ENCODE measurements at places on chromosomes 12 and 14. TPM values are rescaled to one million over a fixed set of nuclear protein-coding genes. Genes with fewer than 3 reads are reported as not detected.
A peak's percentile ranks its signal among the peaks of the same experiment; 100 is the strongest.

GRCh38 chr12:119730381-119730780, 62.4 kb downstream of the PRKAB1 start:
- no peak for DNase-seq

DNA sequence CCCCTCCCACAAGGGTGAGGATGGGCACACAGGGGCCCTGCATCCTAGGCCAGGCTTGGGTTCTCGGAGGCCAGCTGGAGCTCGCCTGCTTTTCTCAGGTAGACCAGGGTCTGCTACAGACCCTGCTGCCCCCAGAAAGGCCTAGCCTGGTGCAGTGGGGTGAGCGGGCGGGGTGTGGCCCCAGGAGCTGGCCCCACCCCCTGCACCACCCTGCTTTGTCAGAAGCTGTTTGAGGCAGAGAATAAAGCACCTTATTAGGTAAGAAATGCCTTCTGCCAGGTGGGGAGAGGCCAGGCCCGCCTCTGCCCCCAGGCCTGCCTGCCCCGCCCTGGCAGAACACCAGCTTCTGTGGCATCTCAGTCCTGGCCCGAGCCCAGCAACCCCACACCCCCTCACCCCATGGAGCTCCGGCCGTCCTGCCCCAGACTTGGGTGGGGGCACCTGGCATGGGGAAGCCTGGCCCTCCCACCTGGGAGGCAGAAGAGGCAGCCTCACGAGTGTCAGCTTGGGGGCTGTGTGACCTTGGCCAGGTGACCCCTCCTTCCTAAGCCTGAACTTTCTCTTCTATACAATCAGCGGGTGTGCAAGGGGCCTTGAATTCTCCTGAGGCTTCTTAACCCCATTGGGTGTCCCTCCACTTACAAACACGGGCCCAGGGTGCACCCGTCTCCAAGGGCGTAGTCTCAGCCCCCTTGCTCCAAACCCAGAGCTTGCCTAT, 43.2 kb downstream of the KRT80 start:
- DNase-seq = peak; percentile 65

DNA sequence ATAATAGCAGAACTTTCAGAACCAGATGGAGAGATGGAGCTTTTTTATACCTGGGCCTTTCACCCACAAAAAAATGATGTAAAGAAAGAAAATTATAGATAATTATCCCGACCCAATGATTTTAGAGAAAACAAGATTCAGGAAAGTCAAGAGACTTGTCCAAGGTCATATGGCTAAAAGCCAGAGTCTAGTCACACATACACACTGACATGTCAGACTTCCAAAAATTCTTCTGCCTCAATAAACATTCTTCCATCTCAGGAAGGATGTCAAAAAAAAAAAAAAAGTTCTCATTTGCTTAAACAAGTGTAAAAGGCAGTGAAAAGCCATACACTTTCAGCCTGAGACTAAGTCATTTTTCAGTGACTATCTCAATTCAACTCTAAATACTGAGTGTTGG, 116.0 kb downstream of the PRICKLE1 start:
- no peak for DNase-seq

- no peak for DNase-seq
These were observed 107.7 kb upstream of the CAND1 start for GRCh38 chr12:67161322-67161918.

DNA sequence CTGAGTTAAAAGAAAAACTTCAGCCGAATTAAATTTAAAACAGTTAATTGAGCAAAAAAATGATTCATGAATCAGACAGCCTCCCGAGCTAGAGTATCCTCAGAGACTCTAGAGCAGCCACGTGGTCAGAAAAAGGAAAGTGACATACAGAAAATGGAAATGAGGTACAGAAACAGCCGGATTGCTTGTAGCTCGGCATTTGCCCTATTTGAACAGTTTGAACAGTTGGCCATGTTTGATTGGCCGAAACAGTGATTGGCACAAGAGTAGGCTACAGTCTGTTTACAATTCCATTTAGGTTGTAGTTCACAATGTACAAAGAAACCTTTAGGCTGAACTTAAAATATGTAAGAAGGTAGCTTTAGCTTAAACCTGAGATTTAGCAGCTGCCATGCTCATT, 12.9 kb upstream of the OXA1L start:
- DNase-seq = no peak

DNA sequence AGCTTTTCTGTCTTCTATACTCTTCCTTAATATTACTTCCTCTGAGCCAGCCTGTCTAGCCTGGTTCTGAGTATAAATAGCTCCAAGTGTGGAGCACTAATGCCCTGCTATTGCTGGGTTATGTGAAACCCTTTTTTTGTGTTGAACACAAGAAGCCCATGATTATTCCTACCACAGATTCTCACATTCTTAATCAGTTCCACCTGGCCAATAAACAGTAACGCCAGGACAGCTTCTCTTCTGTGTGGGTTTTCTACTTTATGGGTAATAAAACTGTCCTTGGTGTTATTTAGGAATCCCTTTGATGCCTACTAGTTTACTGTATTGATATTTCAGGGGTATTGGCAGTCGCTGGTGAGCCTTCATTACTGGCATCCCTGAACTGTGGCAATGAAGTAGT, 48.9 kb upstream of the LRIG3 start:
- DNase-seq = no peak

DNA sequence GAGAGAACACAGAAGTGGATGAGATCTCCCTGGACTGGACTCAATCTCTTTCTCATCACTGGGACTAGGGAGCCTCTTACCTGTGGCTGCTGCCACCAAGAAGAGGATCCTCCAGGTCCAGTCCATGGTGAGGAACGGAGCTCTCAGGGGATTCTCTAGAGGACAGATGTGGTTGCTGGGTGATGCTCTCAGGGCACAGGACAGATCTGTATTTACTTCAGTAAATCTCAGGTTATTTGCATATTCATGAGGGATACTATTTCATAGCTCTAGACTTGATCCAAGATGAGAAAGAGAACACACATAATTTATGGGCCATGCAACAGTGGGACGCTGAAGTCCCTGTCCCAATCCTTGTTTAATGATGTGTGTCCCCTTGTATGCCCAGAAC, 460.5 kb downstream of the TMEM121 start:
- DNase-seq = no peak

DNA sequence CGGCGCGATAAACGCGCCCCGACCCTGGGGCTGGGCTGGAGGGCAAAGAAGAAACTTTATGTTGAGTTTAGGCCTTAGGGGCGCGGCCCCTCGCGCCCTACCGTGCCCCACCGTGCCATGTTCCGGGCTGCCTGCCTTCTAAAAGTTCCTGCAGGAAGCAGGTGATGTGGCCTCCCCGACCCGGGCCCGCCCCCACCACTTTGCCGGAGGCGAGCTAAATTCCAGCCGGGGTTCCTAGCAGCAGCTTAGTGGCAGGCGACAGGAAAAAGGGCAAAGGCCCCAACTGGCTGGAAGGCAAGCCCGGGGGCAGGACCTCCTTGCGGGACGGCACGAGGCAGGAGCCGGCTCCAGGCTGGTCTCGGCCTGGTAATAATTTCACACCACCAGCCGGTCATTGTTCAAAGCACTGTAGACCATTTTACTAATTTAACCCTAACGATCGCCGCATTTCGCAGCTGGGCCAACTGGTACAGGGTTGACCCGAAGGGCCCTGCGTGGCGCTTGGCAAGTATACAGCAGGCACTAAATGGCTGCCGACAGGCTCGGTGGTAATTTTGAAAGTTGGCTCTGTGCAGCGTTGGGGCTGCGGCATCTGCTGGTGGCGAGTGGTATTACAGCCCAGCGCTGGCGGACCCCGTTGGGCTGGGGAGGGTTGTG, 895 bp upstream of the CCDC88C start:
- DNase-seq = no peak

DNA sequence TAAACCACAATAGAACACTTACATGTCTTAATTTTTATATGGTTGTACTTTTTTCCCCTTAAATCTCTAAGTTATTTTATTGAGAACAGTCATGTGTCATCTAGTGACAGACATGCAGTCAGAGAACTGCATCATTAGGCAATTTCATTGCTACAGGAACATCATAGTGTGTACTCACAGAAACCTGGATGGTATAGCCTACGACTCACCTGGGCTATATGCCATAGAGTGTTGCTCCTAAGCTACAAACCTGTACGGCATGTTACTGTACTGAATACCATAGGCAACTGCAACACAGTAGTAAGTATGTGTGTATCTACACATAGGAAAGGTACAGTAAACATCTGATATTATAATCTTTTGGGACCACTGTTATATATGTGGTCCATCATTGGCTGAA, 557.6 kb downstream of the PRKD1 start:
- DNase-seq = no peak

- DNase-seq = no peak
These were observed 513.0 kb downstream of the TMEM121 start for GRCh38 chr14:106039400-106039799.

- DNase-seq = no peak
These were observed 4.7 kb downstream of the P2RX2 start for GRCh38 chr12:132623072-132623869.

DNA sequence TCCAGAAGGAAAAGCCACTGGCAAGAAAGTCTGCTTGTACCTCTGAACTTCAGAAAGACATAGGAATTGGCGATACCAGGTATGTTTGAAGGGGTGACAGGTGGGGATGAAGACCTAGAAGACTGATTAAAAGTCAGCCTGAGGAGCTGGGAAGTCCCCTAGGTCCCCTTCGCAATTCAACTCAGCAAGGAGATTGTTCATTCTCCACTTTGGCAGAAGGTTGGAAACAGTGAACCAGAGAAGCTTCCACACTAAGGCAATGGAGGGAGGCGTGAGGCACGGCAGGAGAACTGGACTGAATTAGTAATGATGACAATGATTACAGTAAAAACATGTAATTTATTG, 240.3 kb upstream of the TMPO start:
- no peak for DNase-seq

The GPR84 gene
- not detected for total RNA-seq

The CLEC2D gene
- 18.6 TPM for total RNA-seq

The RHEBL1 gene
- total RNA-seq = not detected

The IKZF4 gene
- total RNA-seq = 2.3 TPM

The RND1 gene
- 5.2 TPM for total RNA-seq

The CLEC1B gene
- not detected for total RNA-seq

The NEMP1 gene
- total RNA-seq = 13.6 TPM

Measured in sigmoid colon (tissue), 7 donors.